ENCODE measurements at places on chromosomes 5 and 9.

- peak; percentile 23 for DNase-seq
Measured at GRCh38 chr9:127575875-127576778, 36.0 kb upstream of the STXBP1 start.

- no peak for DNase-seq
Measured at GRCh38 chr5:151328734-151329133, 18.6 kb downstream of the SLC36A2 start.

- peak; percentile 80 for DNase-seq
Measured at GRCh38 chr5:156402387-156402921, 75.5 kb downstream of the SGCD start.

GRCh38 chr5:62560786-62561185 is 17.8 kb upstream of the LRRC70 start:
- no peak for DNase-seq

DNA sequence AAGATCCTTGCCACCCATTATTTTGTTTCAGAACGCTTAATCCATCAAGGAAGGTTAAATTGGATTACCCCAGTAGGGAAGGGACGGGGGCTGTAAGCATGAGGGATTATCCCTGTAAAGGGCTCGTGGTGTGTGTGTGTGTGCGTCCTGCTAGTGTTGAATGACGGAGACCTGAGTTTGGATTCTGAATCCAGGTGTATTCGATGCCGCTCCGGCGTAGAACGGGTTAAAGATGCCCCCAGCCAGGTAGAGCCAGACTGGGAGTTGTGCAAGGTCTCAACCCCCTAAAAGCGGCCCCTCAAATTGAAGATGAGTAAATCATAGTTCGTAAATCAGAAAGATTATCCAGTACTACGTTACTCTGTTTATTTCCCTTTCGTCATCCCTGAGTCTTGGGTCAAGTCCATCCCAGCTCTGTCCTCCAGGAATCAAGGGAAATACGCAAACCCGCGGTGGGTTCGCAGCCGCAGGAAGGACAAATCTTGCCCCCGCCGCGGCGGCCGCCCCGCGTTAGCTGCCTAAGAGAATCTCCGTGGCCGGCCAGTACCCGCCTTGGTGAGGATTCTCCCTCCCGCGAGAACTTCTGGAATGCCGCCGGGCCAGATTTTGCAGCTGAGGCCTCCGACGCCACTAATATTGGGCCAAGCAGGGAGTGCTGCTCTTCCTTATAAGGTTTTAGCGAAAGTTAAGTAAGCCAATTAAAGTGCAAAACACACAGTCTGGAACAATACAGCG is 586 bp upstream of the MTAP start:
- DNase-seq = no peak

GRCh38 chr9:134451700-134452458 is 125.6 kb downstream of the RXRA start:
- DNase-seq = no peak

DNA sequence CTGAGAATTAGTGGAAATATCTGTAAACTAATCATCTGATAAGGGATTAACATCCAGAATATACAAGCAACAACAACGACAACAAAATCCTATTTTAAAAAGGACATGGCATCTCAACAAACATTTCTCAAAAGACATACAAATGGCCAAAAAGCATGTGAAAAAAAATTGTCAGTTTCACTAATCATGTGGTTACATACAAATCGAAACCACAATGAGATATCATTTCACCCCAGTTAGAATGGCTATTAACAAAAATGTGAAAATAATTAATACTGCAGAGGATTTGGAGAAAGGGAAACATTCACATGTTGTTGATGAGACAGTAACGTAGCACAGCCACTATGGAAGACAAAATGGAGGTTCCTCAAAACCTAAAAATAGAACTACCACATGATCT is 69.5 kb downstream of the ERP44 start:
- DNase-seq = no peak

- DNase-seq = no peak
Measured at GRCh38 chr9:130432796-130433167, 12.0 kb upstream of the ASS1 start.

DNA sequence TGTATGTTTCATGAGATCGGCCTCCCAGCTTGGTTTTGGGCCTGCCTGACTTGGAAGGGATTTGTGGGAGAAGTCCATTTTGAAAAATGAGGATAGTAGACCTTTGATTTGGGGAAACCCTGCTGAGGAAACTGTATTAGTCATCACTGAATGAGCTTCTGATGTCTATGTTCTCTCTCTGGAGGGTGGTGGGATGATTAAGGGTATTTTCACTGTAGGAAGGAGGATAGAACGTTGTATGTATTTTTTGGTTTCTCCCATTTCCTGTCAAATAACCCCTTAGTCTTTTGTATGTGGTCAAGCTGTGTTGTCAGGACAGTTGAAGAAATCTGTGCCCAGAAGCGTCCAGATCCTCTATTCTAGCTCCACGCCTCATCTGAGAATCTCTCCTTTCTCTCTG is 151.9 kb downstream of the INSYN2B start:
- no peak for DNase-seq

DNA sequence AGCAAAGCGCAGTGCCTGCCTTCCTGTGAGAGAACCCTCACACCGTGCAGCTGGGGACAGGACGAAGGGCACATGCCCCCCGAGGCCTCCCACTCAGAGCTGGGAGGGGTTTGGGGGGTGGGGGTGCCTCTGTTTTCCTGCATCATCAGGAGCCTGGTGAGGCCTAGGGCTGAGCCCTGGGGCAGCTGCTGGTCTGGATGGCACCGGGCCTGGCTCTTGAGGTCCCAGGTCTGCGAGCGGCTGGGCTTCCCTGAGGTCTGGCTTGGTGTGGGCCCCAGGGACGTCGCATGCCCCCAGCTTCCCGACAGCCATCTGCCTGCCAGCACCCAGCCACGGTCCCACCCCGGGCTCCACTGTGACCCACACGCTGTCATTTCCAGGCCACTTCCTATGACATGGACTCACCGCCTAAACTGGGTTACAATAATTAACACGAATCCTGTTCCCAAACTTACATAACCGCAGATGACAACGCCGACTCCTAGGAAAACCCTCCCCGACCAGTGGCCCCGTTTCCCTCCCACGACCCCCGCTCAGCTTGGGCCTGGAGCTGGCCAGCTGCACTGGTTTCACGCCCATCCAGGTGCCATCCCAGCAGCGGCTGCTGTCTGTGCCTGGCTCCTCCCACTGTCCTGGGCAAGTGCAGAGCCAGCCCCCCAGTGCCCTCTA is 8.7 kb downstream of the NACC2 start:
- no peak for DNase-seq

DNA sequence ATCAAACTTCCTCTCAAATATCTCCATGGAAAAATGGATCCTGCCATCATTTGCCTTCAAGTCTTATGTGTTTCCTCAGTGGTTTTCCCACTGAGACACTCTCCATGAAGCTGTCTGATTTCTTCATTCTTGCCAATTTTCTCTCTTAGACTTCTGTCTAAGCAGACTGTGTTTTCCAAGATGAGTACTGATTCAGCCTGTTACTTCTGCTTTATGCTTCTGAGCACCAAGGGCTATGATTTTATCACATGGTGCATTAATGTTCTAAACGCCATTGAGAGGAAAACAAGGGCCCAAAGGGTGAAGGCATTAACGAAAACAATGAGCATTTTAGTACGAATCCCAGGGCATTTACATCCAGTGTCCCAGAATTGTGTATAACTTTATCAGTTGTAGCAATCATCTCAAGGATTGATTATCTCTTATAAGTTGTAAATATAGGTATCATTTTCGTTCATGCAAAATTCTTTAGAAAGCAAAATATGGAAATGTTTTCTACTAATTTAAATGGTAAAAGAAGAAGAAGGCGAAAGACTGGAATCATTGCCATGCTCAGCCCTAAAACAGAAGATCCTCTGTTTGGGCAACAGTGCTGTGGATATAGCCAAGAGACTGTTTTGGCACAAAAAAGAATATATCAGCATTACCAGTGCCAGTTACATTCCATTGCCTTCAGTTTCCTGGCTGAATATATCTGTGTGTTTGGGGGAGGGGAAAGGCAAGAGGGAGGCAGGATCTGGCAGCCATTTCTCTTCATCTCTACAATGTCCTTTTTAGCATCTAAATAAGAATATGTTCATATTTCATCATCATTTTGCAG is 537.6 kb downstream of the ANXA1 start:
- DNase-seq = no peak

DNA sequence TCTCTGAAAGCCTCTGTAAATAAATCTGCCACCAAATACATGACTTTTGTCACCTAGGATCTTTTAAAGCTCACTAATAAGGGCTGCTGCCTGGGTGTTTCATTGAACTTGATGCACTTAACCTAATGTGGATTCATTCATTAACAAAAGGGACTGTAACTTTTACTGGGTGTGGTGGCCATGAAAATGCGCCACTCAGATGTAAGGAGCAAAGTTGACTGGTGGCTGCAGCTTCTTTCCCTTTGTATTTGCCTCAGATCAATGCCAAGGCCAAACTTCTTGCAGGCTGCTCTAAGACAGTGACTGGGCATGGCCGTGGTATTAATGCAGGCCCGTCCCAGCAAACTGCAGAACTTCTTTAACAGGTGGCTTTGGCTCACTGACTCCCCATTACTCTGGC is 22.9 kb downstream of the FAM240B start:
- DNase-seq = no peak

- peak; percentile 47 for DNase-seq
Measured at GRCh38 chr9:16828340-16829281, 41.9 kb downstream of the BNC2 start.

DNA sequence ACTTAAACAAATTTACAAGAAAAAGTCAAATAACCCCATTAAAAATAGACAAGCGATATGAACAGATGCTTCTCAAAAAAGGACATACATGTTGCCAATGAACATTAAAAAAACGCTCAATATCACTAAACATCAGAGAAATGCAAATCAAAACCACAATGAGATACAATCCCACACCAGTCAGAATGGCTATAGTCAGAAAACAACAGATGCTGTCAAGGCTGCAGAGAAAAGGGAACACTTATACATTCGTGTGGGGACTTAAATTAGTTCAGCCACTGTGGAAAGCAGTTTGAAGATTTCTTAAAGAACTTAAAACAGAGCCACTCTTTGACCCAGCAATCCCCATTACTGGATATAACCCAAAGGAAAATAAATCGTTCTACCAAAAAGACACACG is 10.8 kb downstream of the OR13F1 start:
- no peak for DNase-seq

GRCh38 chr5:66661149-66661548 is 65.0 kb downstream of the MAST4 start:
- no peak for DNase-seq

DNA sequence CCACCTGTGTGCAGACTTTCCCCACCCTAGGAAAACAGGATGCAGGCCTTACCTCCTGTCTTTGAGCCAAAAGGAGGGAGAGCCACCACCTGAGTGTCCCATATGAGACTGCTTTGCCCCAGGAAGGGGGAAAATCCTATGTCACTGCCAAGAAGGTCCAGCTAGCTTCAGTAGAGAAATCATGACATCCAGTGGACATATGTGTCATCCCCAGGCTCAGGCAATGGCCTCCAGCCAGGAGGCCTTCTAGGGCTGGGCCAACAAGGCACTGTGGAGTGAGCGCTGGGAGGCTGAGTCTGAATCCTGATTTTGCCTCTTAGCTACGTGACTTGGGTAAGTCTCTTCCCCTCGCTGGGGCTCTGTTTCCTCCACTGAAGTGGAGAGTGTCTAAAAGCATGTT is 60.2 kb downstream of the SMIM23 start:
- DNase-seq = no peak

- DNase-seq = no peak
Measured at GRCh38 chr5:97476852-97477534, 293.9 kb upstream of the RIOK2 start.

DNA sequence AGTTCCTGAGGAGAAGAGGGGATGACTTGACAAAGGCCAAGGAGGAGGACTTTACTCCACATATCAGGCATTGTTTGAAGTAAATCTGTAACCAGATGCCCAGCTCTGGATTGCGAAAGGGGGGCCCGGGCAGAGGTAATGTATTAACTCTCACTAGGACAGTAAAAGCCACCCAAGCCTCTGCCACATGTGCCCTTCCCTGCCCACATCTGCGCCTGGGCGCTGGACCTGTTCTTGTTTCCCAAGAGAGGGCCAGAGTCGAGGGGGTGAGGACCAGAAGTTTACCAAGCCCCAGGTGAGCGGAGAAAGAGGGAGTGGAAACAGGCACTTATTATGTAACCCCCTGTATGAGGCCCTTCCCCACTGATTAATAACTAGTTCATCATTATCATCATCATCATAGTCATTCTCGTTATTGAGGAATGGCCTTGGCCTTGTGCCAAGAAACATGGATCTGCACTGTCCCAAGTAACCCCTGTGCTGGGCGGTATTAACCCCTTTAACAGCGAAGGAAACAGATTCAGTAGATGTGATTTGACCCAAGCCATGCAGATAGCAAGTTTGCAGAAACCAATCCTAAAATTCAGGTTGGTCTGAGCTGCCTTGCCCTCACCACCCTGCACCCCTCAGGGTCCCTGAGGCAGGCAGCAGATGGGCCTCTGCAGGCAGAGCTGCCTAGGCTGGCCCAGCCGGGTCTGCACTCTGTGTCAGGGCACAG is at the start of gene SLC23A1:
Gene SLC23A1, minus strand, starts transcription at position 23 of the 718 bp plus-strand sequence. CDS start 44 bp downstream, outside the sequence.
- DNase-seq = peak; percentile 69

DNA sequence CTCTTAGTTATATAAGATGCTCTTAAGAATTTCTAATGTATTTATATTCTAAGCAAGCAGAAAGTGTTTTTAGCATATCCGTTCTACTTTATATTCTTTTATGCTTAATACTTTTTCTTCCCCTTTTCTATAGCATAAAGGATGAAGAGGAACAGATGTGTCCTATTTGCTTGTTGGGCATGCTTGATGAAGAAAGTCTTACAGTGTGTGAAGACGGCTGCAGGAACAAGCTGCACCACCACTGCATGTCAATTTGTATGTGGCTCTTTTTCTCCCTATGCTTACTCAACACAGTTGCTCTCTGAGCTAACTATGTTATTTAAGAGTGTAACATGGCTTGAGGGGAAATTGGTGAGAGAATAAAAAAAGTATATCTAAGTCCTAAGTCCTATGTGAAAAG is 37.6 kb upstream of the SETD9 start:
- DNase-seq = no peak

DNA sequence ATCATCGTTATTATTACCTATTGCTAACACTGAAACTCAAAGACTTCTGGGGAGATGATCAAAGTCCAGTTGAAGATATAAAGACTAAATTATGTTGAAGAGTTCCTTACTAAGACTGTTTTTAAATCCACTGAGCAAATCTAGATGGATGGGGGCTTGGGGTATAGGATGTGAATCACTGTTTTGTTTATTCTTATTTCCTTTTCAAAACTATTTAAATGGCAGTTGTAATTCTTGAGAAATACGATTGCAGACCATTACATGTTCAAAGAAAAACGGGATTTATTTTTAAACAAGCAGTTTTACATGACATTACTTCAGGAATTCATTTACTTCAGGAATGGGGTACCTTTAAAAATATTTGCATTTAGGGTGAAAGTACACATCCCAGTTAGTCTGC is 4.3 kb downstream of the RASGRF2 start:
- no peak for DNase-seq

GRCh38 chr5:176169393-176170063 is 68.7 kb upstream of the SIMC1 start:
- no peak for DNase-seq

GRCh38 chr5:149585910-149586309 is 4.6 kb downstream of the ARHGEF37 start:
- DNase-seq = no peak

- DNase-seq = peak; percentile 51
Measured at GRCh38 chr5:138282920-138283742, 8.7 kb upstream of the GFRA3 start.
